ENCODE measurements at places on chromosomes 12 and 14.

- DNase-seq = no peak
Observed at GRCh38 chr12:30756074-30756473, 1.3 kb upstream of the CAPRIN2 start.

GRCh38 chr12:108349278-108349688, 10.2 kb upstream of the CMKLR1 start:
- no peak for DNase-seq

GRCh38 chr14:31881531-31882310, 195.4 kb upstream of the ARHGAP5 start:
- no peak for DNase-seq

- DNase-seq = no peak
Observed at GRCh38 chr12:32146074-32146873, 39.6 kb downstream of the BICD1 start.

DNA sequence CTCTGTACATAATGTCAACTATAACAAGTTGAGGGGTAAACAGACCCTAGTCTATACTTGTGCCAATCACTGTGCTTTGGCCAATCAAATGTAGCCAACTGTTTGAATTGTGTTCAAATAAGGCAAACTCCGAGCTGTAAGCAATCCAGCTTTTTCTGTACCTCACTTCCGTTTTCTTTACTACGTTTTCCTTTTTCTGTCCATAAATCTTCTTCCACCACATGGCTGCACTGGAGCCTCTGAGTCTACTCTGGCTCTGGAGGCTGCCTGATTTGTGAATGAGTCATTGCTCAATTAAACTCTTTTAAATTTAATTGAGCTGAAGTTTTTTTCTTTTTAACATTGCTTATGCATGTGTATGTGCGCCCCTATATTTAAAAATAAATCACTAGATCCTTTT, 29.7 kb downstream of the CLEC1A start:
- DNase-seq = no peak

DNA sequence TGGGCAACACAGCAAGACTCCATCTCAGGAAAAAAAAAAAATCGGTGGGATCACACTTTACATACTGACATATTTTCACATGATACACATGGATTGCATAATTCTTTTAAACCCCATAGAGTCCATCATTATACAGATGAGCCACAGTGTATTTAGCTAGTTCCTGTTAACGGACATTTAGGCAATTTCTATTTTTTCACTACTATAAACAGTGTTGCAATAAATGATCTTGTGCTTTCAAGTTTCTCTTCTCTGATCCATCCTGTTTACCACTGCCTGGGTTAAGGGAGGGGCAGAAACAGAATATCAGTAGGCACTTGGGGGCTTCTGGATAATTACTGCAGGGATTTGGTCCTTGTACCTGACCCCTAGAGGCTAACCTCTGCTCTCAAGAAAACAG, 43.4 kb upstream of the SPTLC2 start:
- DNase-seq = no peak

DNA sequence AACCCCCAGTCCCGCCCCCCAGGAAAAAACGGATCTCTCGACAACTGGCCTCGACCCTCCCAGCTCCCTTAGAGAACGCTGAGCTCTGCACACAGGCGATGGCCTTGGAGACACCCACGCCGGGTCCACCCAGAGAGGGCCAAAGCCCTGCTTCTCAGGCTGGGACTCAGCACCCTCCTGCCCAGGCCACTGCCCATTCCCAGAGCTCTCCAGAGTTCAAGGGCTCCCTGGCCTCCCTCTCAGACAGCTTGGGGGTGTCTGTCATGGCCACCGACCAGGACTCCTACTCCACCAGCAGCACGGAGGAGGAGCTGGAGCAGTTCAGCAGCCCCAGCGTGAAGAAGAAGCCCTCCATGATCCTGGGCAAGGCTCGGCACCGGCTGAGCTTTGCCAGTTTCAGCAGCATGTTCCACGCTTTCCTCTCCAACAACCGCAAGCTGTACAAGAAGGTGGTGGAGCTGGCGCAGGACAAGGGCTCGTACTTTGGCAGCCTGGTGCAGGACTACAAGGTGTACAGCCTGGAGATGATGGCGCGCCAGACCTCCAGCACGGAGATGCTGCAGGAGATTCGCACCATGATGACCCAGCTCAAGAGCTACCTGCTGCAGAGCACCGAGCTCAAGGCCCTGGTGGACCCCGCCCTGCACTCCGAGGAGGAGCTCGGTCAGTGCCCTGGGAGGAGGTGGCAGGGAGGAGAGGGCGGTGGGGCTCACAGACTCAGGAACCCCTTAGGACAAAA, 95.8 kb downstream of the LGMN start:
- no peak for DNase-seq

GRCh38 chr12:96371790-96372699, 28.2 kb downstream of the CDK17 start:
- DNase-seq = no peak

GRCh38 chr14:36952689-36953088, 219.7 kb downstream of the SLC25A21 start:
- DNase-seq = no peak

- no peak for DNase-seq
Observed at GRCh38 chr12:7101047-7101693, 7.8 kb downstream of the C1RL start.

GRCh38 chr12:126588586-126589249, 1523.5 kb downstream of the AACS start:
- peak; percentile 59 for DNase-seq

DNA sequence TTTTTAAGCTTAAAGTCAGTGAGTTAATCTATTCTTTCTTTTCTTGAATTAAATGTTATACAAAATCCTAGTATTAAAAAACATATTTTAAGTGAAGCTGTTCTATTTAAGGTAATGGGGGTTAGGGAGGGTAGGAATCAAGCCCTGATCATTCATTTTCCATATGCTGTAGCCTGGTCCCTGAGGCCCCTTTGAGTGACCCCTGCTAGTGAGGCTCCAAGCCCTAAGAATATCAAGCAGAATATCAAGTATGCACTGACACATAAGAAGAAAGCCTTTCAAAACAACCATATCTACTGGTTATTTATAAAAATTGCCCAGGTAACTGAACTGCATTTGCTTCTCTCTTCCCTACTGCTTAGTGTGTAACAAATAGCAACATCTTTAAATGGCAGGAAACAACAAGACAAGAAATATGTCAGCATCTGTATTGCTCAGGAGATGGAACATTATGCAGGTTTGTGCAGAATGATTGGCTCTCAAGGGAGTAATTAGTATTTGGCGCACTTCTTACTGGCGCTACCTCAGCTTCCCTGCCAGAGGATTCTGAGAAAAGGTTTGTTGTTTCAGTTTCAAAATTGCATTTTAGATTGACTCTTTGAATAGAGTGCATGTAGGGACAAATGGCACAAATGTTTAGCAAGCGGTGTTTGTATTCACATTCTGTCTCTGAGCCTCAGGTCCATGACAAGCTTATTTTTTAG, 223.0 kb downstream of the DUSP6 start:
- no peak for DNase-seq

GRCh38 chr12:74426091-74426490, 111.5 kb upstream of the ATXN7L3B start:
- no peak for DNase-seq

- no peak for DNase-seq
Observed at GRCh38 chr14:21346532-21347135, 37.2 kb downstream of the SUPT16H start.

DNA sequence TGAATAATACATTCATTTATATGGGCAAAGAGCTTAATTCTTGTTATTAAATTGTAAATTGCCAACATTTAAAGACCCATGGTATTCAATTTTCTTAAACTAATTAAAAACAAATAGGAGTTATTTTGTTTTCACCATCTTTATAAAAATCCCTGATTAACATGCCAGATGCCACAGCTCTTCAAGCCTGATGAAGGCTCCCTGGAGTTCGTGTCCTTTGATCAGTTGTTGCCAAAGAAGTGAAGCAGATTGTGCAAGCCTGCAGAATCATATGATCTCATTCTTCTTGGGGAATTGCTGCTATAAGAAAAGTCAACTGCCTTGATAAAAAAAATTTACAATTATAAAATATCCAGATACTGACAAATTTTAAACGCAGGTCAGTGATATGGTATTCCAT, 288.3 kb upstream of the PPFIA2 start:
- no peak for DNase-seq

GRCh38 chr14:78232231-78233000, 62.2 kb downstream of the NRXN3 start:
- DNase-seq = no peak

DNA sequence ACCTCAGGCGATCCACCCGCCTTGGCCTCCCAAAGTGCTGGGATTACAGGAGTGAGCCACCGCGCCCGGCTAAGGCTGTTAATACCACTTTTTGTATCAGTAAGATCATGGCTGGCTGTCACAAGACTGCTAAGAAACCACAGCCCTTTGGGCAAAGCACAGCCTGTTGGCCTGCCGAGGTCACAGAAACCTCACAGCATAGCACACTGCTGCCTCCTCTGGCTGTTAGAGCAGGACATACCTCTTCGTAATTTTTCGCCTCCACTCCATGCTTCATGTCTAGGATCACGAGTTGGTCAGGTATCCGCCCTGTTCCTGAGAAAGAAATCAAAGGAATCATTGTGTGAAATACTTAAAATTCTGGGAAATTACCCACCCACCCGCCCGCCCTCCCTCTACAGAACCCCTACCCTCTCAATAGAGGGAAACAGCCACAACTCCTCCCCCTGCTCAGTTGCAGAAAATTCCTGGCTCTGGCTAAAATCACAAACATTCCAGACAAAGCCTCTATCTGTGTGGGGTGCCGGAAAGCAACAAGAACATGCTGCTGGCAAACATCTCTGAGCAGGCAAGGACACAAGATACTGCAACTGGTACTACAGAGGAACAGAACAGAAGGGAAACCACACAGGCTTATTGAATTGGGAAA, 20.7 kb upstream of the NEK9 start:
- peak; percentile 97 for DNase-seq

DNA sequence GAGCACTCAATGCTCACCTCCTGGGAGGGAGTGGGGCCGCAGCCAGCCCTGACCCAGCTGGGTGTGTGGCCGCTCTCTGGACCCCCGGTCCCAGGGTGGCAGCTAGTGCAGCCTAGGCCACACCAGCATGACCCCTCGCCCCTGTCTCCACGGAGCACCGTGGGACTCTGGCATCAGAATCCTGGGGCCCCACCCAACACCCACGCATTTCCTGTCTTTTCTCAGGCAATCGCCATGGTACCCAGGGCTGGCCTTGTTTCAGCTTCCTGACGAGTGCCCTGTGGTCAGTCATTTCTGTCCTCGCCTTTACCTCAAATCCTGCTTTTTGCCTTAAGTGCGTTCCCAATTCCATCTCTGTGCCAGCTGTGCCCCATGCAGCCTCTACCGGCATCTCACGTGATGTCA, 15.9 kb downstream of the PACS2 start:
- DNase-seq = peak; percentile 52

- DNase-seq = no peak
Observed at GRCh38 chr14:77786148-77786547, 13.8 kb upstream of the ADCK1 start.

Measured in islet precursor cell (in vitro differentiated cells).